ENCODE measurements at places on chromosomes 7 and 10.

GRCh38 chr7:4791738-4792536 is 16.5 kb downstream of the AP5Z1 start:
- DNase-seq: peak; percentile 73

GRCh38 chr7:15352421-15353206 is 209.2 kb downstream of the AGMO start:
- no peak for DNase-seq

- no peak for DNase-seq
Observed at GRCh38 chr7:75872073-75872782, 6.6 kb upstream of the RHBDD2 start.

DNA sequence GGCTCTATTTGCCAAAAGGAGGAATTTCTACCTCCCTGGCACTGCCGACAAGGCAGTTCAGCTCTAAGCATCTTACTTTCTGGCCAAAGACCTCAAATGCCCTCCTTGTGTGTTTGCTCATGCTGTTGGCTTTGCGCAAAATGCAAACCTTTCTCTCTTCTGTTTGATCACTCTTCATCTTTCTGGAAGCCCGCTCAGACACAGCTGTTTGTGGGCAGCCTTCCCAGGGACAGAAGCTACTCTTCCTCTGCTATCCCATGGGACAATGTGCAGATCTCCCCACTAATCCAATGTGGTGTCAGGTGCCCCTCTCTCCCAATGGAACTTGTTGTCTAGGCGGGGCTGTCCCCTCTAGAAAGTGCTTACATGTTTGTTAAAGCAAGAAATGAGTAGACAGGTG is 278.7 kb downstream of the CCSER2 start:
- DNase-seq: no peak

- DNase-seq: no peak
Observed at GRCh38 chr10:69760072-69760471, 41.6 kb upstream of the COL13A1 start.

DNA sequence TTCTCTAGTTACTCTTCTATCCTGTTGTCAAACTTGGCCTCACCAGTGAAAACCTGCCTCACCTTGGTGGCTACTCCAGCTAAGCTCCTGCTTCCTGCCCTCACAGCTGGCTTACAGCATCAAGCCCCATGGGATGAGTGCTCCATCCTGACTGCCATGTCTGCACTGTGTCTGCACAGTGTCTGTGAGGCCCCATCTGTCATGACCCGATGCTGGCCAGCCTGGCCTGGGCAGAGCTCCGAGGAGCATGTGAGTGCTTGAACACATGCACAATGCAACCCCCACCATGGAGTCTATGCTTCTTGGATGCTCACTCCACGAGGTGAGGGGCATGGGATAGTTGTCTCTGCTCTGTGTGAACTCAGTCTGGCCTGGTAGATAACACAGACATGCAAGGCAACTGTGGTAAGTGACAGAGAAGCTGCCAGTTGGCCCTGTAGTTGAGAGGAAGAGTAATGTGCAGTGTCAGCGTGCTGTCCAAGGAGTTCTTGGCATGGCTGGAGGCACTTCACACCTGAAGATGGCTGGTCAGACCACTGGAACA is 207.1 kb upstream of the ZNF32 start:
- no peak for DNase-seq

DNA sequence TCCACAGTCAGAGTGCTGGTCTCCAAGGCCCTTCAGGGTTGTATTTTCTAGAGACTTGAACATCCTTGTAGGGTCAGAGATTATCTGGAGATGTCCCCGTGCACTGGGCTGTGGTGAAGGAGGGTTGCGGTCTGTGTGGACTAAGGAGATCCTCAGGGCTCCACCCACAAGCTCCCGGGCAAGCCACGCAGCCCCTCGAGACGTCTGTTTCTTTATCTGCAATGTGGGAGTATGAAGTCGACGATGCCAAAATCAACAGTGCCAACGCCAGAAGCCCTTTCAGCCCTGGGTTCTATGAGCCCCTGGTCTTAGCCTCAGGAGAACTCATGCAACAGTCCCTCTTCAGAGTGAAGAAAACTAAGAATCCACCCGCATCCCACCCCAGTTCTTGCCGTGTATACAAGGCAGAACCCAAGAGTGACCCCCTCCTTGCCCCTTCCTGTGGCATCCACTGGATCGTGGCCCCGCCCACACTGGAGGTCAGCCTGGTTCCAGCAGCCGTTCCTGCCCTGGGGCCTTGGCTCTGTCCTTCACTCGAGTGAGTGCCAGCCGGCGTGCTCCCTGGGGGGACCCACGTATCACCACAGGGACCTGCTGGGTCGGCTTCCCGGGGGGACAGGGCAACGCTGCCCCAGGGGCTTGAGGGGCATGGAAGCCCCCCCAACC is 6.0 kb upstream of the SHH start:
- no peak for DNase-seq
